ENCODE measurements at places on chromosomes 11 and 22. TPM values are rescaled to one million over a fixed set of nuclear protein-coding genes. Genes with fewer than 3 reads are reported as not detected.

Gene PDGFB
- 3.2 TPM for total RNA-seq

Gene FGF19
- total RNA-seq: 0.12 TPM

Gene LIPT2
- total RNA-seq: 2.0 TPM

Gene TREH
- total RNA-seq: not detected

Gene KDM4E
- not detected for total RNA-seq

Gene FOLR1
- 0.14 TPM for total RNA-seq

Gene PKNOX2
- not detected for total RNA-seq

Gene SLCO2B1
- 3.6 TPM for total RNA-seq

Gene FIBP
- 85.6 TPM for total RNA-seq

Gene FAT3
- 0.67 TPM for total RNA-seq

Gene TESMIN
- total RNA-seq: 7.3 TPM

Gene MPZL2
- 0.06 TPM for total RNA-seq

Gene PATE3
- total RNA-seq: not detected

Gene NTM
- not detected for total RNA-seq

Measured in A549 treated with Hydrocortisone at 1 μM for 4 hours (cell line).